ENCODE measurements at places on chromosomes 3 and 15. TPM values are rescaled to one million over a fixed set of nuclear protein-coding genes. Genes with fewer than 3 reads are reported as not detected.

FETUB gene
- not detected for polyA plus RNA-seq

SLC38A3 gene
- 0.11 TPM for polyA plus RNA-seq

MAP1A gene
- polyA plus RNA-seq = 48.5 TPM

PRRT3 gene
- polyA plus RNA-seq = 4.2 TPM

TERC gene
- not detected for polyA plus RNA-seq

UCN2 gene
- polyA plus RNA-seq = 1.2 TPM

TLR9 gene
- 0.05 TPM for polyA plus RNA-seq

UBE2E2 gene
- polyA plus RNA-seq = 43.2 TPM

CAPN3 gene
- polyA plus RNA-seq = 1.2 TPM

ISLR gene
- 2.3 TPM for polyA plus RNA-seq

DNAH1 gene
- 1.9 TPM for polyA plus RNA-seq

IGDCC3 gene
- polyA plus RNA-seq = 0.11 TPM

WNT7A gene
- not detected for polyA plus RNA-seq

All from AG04450 (cell line).